Suprapubic skin (tissue), 4 donors: ENCODE measurements at places on chromosomes 3 and 15.

- DNase-seq, result no peak
Measured at GRCh38 chr3:67076607-67077006, 78.5 kb downstream of the KBTBD8 start.

DNA sequence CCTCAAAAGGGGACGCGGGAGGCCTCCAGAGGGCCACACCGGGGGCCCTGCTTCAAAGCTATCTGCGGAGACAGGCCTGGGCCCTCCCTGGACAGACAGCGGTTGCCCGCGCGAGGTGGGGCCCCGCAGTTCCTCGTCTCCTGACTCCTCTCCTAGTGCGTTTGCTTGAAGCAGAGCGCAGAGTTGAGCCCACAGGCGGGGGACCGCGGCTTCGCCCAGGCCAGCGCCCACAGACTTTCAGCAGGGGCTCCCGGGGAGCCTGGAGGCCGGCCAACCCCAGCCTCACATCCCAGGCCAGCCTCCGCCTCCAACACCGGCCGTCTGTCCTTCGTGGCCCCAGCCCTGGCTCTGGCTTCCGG is 540 bp upstream of the ADAMTS7 start:
- DNase-seq, result no peak

DNA sequence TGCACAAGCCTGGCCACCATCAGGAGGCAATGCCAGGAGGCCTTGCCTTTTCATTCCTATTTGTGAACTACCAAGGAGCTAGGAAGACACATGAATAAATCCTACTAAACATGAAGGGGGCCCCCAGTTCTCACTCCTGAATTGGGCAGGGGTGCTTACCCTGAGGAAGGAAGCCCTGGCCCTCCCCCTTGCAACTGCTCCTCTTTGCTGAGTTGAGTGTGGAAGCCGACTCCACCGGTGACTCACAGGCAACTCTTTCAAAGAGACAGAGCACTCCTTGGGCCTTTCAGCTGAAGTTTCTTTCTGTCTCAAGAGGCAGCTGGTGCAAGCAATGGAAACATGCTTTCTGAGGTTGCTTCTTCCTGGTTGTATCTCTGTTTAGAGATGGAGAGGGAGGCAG is 1.7 kb downstream of the GABRG3 start:
- no peak for DNase-seq

- DNase-seq, result no peak
Measured at GRCh38 chr3:111047812-111048435, 23.7 kb upstream of the NECTIN3 start.

DNA sequence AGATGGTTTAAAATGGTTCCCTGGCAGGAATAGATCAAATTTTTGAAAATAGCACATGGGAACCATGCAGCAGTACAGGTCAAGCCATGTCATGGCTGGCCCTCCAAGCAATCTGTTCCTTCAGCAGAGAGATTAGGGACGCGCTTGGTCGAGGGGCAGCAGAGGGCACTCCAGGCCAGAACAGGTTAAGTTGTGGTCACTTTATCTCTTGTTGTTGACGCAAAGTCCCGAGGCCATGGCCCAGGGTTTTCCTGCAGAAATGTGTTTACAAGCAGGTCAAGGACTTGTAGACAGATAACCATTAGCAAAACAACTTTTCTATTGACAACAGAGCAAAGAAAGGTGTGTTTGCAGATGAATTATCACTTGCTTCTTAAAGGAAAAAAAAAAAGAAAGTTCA is 570.0 kb upstream of the NR2F2 start:
- no peak for DNase-seq

- DNase-seq, result no peak
Measured at GRCh38 chr15:35305946-35306345, 220.9 kb upstream of the NANOGP8 start.

- no peak for DNase-seq
Measured at GRCh38 chr15:63484433-63485186, 19.8 kb upstream of the USP3 start.

GRCh38 chr3:156693166-156693565 is 18.8 kb downstream of the TIPARP start:
- DNase-seq, result no peak

DNA sequence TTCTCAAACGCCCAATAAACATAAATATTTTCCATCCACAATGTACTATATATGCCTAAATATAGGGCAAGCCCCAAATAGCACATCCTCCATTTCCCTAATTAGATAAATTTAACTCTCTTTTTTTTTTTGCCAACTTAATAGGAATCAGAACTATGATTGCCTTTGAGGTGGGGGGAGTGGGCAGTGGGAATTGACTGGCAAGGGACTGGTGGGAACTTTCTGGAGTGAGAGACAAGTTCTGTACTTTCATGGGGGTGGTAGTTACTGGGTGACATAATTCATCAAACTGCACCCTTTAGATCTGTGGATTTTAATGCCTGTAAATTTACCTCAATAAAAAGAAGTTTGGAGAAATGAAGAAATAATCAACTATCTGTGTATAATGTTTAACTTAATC is 88.2 kb upstream of the CTDSPL start:
- no peak for DNase-seq

GRCh38 chr3:48795997-48796732 is 51.5 kb downstream of the PRKAR2A start:
- no peak for DNase-seq

GRCh38 chr3:173690542-173691180 is 293.1 kb downstream of the NLGN1 start:
- DNase-seq, result no peak

DNA sequence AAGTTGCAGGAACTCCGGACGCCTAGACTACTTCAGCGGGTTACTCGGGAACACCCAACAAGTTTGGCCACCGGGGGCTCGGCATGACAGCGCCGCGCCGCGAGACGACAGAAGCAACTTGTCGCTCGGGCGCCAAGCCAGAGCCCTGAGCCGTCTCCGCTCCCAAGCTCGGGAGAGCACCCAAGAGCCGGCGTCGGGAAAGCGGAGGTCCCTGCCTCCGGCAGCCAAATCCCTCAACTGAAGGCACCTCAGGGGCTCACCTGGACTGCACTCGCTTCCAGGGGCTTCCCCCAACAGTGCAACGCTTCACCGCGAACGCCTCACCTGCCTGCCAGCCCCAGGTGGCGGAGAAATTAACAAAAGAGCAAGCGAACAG is 640 bp downstream of the MB21D2 start:
- DNase-seq, result peak; percentile 87

DNA sequence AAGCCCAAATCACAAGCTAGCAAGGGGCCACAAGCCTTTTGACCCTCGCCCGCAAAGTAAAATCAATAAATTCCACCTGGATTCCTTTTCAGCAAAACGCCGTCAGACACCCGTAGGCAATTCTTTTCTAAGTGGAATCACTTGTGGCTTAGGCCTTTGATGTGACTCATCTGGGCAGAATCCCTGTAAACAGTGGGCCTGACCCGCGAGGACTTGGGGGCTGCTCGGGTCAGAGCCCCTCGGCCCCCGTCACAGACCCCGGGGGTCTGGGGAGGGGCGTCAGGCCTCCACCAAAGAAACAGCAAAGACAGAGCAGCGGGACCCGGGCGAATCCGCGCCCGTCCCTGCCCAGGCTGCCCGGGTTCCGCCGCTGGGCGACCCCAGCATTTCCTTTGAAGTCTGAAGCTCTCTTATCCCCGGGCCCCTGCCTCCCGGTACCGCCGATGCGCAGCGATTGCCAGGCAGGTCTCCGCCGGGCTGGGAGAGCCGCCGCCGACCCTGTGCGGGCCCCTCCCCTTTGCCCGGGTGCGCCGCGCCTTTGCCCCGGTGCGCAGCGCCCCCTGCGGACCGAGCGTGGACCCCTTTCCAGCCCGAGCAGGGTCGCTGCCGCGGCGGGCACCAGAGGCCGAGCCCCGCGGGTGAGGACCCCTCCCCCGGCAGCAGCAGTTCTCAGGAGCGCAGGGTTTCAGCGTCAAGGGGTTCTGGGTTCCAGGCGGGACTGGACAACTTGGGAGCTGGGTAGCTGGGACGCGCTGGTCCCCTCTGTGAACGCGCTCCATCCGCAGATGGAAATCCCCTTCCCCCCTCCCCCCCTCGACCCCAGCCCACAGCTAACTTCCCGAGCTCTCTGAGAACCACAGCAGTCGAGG is 178.3 kb downstream of the UACA start:
- DNase-seq, result peak; percentile 44

- no peak for DNase-seq
Measured at GRCh38 chr15:35195649-35196048, 110.6 kb upstream of the NANOGP8 start.

DNA sequence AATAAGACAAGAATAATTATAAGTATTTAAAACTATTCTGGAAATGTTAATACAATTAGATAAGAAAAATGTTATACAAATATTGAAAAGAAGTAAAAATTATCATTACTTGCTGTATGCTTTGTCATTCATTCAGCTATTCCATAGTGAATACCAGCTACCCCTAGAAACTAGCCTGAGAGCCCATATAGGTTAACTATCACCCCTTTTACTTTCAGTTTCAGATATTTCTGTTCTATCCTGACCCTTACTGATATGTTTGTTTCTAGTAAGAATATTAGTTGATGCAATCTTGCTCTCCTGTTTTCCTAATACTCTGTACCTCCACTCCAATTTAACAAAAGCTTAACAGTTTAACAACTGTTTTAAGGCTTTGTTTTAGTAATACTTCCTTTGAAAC is 31.6 kb downstream of the FAM227B start:
- no peak for DNase-seq

DNA sequence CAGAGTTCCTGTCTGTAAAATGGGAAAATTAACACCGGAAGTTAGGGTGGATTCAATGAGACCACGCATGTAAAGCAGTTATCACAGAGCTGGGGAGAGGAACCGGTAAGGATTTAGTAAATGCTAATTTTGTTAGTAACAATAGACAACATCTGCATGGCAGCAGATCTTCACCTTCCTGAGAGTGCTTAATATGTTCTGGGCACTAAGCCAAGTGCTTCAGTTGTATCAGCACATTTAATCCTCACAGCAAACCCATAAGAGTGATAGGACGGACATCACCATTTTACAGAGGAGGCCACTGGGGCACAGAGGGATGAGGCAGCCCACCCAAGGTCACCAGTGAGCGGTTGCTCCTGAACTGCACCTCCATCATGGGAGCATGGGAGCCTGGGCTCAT is 189.4 kb downstream of the WNT5A start:
- DNase-seq, result no peak

- no peak for DNase-seq
Measured at GRCh38 chr3:117314441-117315150, 605.0 kb downstream of the TUSC7 start.
